ENCODE measurements at places on chromosomes 5 and 9.

DNA sequence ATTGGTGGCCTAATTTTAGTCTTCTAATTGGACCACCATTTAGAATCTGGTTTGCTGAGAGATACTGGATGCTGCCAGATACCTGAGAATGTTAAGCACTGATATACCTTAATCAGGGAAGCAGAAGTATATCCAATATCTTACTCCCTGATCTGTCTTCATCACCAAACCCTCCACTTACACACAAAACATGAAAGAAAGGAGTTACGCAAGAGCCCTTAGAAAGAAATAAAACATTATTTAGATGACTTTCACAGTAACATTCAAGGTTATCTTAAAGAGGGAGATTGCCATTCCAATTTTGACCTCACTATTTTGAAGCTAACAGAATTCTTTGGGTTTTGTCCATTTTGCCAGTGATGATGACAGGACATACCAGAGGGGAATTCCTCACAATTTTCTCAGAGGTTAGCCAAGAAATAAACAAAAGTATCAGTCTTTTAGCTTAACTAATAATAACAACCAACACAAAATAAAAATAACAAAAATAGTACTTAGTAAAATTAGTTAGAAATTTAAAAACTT lies 496.1 kb downstream of the NFIB start:
- DNase-seq: no peak

DNA sequence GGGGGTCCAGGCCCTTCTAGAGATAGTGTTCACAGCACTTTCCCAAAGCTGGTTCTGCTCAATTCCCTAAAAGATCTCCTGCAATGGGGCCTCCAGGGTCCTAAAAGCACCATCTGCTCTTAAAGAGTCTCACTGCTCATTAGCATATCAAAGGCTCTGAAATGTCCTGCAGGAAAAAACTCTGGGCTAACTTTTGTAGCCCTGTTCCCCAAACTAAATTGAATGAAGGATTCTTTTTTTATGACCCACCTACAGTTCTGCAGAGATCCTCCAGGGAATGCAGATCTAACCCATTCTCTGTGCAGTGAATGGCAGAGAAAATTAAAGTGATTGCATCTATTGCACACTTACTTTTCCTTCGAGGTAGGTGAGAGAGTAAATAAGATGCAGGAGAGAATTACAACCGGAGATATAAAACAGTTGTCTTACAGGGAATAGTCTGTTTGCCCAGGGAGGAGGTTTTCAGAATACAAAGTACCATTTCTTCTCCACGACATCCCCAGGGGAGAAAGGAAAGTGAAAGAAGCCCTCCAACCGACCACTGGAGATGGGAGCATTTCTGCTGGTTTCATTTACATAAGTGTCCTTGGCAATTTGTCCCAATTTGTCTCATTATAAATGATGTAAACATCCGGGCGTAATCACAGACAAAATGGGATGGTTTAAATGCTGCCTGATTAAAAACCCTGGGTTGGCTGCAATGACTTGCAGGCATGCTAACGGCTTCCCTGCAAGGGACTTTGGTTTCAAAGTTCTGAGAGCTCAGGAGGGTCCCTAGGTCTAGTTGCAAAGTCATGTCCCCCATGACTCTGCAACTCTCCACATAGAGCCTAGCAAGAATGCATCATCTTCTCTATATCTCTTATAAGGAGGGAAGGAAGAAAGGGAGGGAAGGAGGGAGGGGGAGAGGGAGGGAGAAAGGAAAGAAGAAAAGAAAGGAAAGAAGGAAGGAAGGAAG lies 114.0 kb downstream of the KCNIP1 start:
- no peak for DNase-seq

DNA sequence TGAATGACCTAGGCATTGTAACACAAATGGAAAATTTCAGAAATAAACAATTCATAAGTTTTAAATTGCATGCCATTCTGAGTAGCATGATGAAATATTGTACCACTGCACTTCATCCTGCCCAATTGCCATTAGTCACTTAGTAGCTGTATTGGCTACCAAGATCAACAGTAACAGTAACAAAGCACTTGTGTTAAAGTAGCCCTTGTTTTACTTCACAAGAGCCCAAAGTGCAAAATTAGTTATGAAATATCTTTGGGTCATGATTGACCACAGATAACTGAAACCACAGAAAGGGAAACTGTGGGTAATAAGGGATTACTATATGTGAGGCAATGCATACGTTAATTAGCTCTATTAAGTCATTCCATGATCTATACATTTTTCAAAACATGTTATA lies 33.3 kb upstream of the RORB start:
- no peak for DNase-seq

DNA sequence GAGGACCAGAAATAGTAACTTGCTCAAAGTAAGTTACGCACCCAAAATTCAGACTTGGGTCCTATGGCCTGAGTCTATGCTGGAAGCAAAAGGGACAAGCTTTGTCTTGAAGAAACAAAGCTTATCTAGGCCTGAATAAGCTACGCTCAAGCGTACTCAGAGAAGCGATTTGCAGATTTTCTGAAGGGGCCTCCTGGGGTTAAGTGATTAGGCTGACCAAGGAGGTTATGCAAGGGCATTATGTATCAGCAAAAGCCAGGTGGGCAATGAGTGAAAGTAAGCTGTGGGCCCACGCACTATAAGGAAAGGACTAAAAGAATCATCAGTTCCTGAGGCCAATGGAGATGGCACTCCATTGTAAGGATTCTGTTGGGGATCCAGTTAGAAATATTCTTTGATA lies 122.1 kb downstream of the SNX18 start:
- DNase-seq: no peak

DNA sequence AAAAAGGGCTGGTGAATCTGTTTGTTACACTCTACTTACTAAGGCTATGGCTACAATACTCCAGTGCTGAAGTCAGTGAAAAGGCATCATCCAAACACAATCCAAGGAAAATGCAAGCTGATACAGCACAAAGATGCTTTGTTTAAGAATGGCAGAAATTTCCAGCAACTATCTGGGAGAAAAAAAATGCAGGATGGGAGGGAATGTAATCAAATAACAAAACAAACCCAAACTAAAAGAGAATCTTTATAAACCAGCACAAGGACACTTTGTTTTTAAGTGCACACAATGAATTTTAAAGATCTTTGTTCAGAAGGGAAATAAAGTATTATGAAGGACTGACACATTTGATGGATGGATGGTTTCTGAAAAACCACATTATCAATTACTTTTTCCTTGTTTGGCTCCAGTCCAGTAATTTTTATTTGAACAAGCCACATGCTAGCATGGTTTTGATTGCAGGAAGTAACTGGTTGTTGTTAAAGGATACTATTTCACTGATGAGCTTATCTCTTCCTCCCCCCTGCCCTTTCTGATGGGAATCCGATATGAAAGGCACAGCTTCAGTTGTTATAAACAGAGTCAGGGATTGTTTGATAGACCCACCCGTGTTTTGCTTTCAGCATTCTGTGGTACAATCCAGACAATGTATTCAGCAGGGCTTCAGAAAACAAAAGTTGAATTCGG lies 12.1 kb upstream of the TLE4 start:
- no peak for DNase-seq

DNA sequence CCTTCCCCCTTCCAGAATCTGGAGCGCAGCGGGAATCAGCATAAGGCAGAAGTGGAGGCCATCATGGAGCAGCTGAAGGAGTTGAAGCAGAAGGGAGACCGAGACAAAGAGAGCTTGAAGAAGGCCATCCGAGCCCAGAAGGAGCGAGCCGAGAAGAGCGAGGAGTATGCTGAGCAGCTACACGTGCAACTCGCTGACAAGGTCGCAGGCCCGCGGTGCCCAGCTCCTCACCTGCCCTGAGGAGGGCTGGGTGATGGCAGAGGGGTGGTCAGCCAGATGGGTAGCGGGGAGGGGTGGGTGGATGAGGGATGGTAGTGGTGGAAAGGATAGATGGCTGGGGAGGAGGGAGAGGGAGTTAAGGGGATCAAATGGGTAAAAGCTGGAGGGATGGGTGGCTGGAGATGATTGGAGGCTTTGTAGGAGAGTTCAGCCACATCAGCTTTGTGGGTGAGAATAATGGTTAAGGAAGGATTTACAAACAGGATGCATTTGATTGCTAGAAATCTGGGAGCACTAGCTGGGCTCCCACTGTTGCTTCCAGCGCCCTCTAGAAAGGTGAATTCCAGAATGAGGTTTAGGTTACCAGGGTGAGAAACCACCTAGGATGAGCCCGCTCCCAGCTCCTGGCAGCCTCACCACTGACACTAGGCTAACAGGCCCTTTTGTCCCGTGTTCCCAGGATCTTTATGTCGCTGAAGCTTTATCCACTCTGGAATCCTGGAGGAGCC lies 19.7 kb upstream of the GLE1 start:
- DNase-seq: no peak

DNA sequence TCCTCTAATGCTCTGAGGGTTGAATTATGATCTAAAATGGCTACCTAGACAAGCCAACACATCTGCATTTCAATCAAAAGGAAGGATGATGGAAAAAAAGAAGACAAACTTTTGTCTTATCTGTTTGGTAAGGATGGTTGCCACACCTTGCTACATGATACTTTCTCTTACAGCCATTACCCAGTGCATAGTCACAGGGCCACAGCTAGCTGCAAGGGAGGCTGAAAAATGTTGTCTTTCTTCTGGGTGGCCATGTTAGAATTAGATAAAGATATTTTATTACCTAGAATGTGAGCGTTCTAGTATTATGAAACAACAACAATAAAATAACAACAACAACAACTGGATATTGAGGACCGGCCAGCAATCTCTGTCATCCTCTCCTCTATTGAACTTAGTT lies 4.7 kb upstream of the AOPEP start:
- no peak for DNase-seq

GRCh38 chr5:37723162-37723961 lies 116.5 kb downstream of the GDNF start:
- DNase-seq: no peak

GRCh38 chr5:58245476-58245840 lies 214.4 kb downstream of the PLK2 start:
- DNase-seq: no peak

GRCh38 chr9:69180670-69181069 lies 6.6 kb downstream of the TJP2 start:
- DNase-seq: no peak

DNA sequence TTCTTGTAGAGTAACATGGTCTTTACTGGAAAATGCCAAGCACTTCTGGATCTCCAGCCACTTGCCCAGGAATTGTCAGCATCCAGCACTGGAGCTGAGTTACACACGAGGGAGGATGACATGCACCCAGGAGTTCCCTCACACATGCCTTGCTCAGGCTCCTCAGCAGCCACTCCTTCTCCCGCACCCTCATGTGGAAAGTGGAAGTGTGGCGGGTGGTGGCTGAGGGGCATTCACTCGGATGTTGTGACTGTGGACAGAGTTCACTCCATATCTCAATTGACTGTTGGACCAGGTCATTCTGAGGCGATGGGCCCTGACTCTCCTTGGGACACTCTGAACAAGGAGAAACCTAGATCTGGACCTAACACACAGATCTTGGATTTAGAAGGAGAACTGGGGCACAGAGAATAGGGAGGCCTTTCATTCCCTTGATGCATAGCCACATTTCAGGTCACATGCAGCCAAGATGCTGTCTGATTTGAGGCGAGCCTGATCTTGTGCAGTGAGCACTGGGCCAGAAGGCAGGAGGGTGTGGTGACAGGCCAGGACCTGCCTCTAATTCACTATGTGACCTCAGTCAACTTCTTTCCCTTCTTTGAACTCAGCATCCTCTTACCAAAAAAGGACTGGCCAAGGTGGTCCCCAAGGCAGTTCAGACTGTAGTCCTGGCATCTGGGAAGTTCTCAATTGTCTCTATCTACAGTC lies 62.1 kb downstream of the CYSTM1 start:
- DNase-seq: no peak

DNA sequence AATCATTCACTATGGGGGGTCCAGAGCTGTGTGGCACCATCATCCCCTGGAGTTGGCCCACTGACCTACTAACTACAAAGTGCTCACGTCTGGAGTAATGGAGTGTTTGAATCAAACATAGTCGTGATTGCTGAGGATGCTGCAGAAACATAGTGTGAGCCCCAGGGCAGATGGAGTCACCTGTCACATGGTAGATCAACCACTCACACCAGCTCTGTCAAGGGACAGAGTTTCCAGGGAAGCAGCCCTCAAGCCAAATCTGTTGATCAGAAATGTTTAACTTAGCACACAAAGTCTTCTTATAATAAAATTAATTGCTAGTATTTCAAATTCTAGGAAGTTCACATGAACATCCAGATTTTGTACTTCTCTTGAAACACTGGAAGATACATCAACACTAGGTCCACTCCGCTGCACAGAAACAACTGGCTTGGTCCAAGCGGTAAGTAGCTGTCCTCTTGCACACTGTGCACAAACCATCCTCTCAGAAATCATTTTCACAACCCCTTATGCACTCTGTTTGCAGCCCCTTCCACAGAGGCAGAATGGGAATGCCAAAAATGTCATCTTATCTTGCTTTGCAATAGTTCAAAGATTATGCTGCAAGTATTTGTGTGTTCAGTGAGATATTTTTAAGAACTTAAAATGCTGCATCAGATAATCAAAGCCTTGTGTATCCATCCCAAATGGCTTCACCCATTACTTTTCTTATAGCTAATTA lies 191.0 kb downstream of the EPB41L4A start:
- no peak for DNase-seq

GRCh38 chr9:138051586-138052321 lies 174.2 kb downstream of the CACNA1B start:
- no peak for DNase-seq

All from stimulated activated CD8-positive, alpha-beta memory T cell treated with anti-CD3 and anti-CD28 coated beads, Interleukin-2, amount 100 ng/mL, for 1 hour (primary cell).